SW480 (cell line): ENCODE measurements at places on chromosomes 6 and 20.

- DNase-seq: no peak
Observed at GRCh38 chr6:137452333-137452894, 41.8 kb downstream of the OLIG3 start.

DNA sequence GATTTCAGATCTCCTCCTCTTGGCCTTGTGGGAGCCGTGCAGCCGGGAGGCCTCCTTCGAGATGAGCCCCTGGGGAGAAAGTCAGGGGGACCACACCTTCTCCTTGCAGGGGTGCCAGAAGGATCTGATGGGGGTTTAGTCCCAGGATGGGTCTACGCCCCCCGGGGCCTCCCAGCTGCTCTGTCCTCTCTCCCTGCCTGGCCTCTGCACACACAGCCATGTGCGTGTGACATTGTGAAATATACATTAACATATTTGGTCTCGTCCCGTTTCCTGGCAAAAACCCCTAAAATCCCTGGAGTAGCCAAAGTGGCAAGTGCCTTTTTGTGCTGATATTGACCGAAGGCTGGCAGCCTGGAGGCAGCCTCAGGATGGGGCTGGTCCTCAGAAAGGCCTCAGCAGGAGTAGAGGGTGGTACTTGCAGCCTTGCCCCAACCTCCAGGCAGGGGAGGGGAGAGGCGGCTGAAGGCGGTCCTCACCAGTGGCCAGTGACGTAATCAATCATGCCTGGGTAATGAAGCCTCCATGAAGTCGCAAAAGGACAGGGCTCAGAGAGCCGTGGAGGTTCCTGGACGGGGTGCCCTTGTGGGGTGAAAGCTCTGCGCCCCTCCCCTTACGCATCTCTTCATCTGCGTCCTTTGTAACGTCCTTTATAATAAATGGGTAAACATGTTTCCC, 5.1 kb upstream of the HELZ2 start:
- DNase-seq: no peak

- no peak for DNase-seq
Observed at GRCh38 chr20:4835244-4836177, 113.8 kb downstream of the PRND start.

DNA sequence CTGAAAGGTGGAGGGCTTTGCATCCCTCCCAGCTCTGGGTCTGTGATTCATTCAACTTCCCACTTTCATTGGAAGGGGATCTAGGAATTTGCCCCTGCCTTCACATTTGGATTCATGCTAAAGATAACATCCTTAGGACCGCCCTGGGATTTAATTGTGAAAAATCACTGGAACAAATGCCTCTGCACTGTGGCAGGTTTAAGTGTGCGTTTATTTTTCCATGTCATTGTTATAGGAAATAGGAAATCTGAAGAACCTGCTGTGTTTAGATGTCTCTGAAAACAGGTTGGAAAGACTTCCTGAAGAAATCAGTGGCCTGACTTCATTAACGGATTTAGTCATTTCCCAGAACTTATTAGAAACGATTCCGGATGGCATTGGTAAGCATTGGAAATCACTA, 104.7 kb downstream of the LRRC1 start:
- DNase-seq: no peak

DNA sequence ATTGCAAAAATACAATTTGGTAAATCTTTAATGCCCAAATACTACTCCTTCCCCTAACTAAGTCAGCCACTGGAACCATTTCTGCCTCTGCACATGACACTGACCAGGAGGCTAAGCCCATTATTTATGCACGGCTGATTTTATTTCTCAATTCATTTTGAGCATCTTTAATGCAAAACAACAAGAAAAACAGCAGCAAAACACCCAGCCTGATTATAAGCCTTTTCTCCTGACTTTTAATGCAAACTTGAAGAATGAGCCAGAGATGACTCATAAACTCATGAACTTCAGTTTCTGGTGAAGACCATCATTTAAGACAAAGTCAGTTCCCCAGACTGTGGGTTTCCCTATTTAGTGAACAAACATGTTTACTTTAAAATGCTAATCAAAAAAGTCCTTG, 51.6 kb downstream of the CYP24A1 start:
- no peak for DNase-seq

DNA sequence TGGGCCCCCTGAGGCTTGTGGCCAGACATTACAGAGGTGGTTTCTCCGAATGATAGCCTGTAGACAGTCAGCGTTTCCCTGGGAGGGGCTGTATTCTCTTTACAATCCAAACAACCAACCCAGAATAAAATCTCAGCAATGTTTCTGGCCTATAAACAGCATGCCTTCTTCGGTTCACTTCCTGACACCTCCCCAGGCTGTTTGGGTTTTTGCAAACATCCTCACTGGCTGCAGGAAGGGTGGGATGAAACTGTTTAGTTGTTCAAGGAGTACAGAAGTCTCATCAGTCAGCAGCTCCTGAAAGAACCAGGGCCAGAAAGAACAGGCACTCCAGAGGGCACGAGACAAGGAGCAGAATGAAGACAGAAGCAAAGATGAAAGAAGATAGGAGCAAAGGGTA, 350.0 kb downstream of the QKI start:
- no peak for DNase-seq

GRCh38 chr6:91654357-91654756, 1067.5 kb upstream of the MAP3K7 start:
- DNase-seq: no peak

DNA sequence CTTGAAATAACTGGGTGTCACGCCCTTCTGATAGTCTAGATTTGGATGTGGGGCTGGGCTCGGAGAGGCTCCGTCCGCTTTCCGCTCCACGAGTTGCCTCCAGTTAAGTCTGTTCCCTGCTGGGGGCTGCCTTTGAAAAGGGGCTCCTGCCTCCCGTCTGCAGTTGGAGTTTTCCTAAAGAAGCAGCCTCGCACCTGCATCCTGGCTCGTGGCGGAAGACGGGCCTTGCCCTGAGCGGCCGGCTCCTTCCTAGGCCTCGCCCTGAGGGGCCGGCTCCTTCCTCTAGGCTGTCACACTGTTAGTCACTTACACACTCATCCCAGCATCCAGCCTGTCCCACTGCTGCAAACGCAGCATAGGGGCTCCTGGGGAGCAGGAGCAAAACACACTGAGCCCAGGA, 74.4 kb downstream of the SMOC2 start:
- no peak for DNase-seq

GRCh38 chr6:1070085-1070521, 241.8 kb upstream of the FOXQ1 start:
- no peak for DNase-seq

DNA sequence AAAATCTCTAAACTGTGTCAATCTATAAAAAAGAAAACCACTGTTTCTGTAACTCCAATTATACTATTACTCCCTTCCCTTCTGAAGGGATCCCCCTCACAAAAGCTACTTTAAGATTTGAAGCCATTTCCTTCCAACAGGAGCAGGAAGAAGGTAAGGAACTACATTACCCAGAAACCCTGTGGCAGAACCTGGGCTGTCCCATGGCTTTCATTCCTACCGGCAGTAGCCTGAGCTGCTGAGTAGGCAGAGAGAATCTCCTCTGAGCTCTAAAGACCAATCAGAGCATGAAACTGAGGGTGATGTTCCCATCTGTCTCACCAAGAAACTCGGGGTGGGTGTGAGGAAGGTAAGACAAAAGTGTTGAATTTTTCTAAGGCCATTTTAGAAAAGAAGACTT, 108.0 kb upstream of the LRFN2 start:
- peak; percentile 16 for DNase-seq

DNA sequence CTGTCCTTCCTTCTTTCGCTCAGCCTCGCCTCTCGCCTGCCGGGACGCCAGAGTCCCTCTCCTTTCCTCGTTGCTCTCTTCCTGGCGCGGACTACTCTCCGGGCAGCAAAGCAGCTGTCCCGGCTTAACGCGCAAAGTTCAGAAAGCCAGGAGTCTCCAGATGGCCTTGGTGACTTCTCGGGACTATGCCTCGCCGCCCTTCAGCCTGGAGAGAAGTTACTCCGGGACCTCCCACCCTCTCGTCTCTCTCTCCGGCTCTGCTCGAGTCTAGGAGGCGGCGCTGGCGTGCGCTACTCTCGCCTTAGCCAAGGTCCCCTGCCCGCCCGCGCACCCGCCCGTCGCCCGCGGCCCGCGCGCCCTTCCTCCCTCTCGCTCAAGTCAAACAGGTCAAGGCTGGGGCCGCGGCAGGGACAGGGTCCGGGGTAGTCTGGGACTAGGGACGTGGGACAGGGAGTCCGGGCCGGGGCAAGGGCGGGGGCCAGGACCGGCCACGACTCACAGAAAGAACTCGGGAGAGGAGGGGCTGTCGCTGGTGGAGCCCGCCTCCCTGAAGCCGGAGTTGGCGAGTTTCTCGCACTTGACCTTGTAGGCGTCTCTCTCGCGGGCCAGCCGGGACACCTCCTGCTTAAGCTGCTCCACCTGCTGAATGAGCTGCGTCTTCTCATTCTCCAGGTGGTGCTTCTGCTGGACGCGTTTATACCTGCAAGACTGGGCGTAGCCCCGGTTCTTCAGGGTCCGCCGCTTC, 1.5 kb downstream of the MAFB start:
- peak; percentile 55 for DNase-seq

- no peak for DNase-seq
Observed at GRCh38 chr6:42407379-42407778, 44.3 kb downstream of the TRERF1 start.

DNA sequence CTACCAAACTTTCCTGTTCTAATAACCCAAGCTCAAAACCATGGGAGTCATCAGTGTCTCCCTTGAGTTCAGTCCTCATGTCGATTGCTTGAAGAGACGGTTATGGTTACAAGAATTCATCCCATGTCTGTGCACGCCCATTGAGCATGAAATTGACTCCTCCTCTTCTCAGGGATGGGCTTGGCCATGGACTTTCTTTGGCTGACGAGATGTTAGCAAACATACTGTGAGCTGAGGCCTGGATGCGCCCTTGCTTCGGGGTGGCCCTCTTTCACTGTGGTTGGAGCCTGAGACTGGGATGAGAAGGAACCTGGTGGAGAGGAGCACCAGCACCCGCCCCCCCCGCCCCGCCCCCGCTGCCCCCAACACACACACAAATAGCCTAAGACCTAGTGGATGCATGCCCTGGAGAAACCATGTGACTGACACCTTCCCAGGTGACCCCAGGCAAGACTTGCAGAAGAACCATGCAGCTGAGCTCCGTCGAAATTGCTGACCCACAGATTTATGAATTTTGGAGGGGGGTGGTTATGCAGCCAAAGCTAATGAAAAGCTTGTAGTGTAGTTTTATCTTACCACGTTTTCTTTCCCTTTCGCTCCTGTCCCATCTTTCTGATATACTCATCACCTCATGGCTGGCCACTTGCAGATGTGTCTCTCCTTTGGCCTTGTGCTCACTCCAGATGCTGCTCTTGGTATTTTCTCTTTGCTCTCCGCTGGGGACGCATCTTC, 231.4 kb downstream of the CDH4 start:
- DNase-seq: no peak

- DNase-seq: no peak
Observed at GRCh38 chr6:72651174-72651573, 29.3 kb downstream of the KCNQ5 start.

GRCh38 chr6:56838965-56839364, 115.9 kb upstream of the BEND6 start:
- no peak for DNase-seq

- DNase-seq: no peak
Observed at GRCh38 chr6:111596784-111597183, 8.9 kb downstream of the TRAF3IP2 start.

- DNase-seq: peak; percentile 86
Observed at GRCh38 chr20:43752561-43753301, 25.9 kb upstream of the GTSF1L start.

DNA sequence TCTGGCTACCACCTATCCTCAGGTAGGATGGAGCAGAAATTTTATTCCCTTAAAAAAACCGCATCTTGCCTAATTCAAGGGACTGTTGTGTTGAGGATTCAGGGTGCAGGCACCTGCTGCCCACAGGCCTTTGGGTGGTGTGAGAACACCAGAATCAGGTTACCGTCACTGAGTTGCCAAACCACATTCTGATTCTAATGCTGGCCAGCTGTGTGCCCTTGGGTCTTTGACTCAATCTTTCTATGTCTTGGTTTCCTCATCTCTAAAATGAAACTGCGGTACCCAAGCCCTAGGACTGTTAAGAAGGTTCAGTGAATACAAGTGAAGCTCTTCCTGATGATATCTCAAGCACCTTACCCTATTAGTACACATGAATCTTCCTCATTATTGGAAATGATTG, 827.3 kb downstream of the DHX35 start:
- no peak for DNase-seq

- no peak for DNase-seq
Observed at GRCh38 chr20:14470231-14470899, 133.0 kb upstream of the FLRT3 start.

DNA sequence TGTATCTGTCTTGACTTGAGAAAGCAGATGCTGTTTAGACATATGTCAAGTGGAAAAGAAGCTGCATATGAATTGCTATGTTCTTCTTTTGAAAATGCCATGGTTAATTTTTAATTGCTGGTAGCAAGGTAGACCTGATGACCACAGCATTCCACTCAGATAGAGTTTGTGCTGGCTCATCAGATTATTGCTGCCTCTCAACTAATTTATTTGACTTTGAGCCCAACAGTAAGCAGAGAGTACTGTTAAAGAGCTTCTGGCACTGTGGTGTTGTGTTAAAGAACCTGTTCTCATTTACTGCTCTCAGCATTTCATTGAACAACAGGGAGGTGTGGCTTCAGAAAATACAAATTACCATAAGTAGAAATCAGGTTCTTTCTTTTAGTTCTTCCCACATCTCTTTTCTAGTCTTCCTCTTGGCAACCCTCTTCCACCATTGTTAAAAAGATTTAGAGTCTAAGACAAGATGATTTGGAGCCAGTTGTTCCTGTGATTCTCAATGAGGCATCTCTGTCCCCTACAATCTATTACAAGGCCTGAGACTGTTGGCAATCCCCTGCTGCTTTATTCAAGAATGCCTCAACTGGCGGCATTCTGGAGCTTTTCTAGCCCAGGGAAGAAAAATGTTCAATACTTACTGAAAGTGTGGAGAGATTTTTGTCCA, 967.6 kb upstream of the GJE1 start:
- no peak for DNase-seq

DNA sequence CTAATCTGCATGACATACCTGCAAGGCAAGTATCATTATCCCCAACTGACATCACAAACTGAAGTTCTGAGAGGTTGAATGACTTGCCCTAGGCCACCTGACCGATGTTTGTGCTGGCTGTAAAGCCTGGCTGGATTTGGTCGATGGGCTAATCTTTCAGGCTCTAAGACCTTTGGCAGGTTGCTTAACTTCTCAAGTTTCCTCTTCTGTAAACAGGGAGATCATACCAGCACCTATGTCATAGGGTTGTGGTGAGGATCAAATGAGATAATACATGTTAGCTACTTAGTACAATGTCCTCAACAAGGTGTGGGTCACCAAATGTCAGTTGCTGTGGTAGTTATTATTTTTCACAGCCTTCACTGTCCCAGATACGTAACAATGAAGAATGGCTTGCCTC, 14.2 kb downstream of the ANKRD66 start:
- no peak for DNase-seq

DNA sequence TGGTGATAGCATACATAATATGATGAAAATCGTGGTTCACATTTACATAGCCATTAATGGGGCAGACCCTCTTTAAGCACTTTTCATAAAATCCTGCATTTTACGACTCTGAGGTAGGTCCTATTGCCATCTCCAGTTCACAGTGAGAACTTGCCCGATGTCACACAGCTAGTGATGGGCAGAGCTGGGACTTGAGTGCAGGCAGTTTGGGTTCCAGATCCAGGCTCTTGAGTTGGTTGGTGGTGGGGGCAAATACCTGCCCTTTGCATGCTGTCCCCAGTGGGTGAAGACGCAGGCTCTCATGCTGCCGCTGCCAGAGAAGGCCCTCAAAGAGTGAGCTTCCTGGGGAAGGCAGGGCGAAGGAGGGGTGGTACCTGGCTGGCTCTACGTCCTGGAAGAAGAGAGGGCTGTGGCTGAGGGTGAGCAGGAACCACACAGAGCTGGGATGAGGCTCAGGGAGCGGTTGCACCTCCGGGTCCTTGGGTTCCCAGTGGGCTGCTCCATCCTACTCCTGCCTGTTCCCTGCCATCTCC, 6.1 kb upstream of the BAK1 start:
- no peak for DNase-seq
